ENCODE measurements at places on chromosomes 12 and 14. TPM values are rescaled to one million over a fixed set of nuclear protein-coding genes. Genes with fewer than 3 reads are reported as not detected.

The FAM186B gene
- total RNA-seq: 0.11 TPM

The CCDC91 gene
- 25.4 TPM for total RNA-seq

The TAS2R8 gene
- not detected for total RNA-seq

The CFAP54 gene
- 1.6 TPM for total RNA-seq

The GPR84 gene
- total RNA-seq: not detected

The AMIGO2 gene
- total RNA-seq: 106 TPM

The NTS gene
- total RNA-seq: 69.3 TPM

The TMEM179 gene
- 0.54 TPM for total RNA-seq

The C12orf54 gene
- not detected for total RNA-seq

The KMT2D gene
- total RNA-seq: 41.6 TPM

The PALS1 gene
- 18.6 TPM for total RNA-seq

The APEX1 gene
- 259 TPM for total RNA-seq

The LRRC10 gene
- total RNA-seq: not detected

The TMEM253 gene
- total RNA-seq: 0.66 TPM

The WNT1 gene
- not detected for total RNA-seq

The OR10G2 gene
- total RNA-seq: not detected

The KRT74 gene
- total RNA-seq: not detected

The MEG3 gene
- 52.0 TPM for total RNA-seq

The OR6C76 gene
- total RNA-seq: not detected

The SDR9C7 gene
- not detected for total RNA-seq

The CPNE6 gene
- not detected for total RNA-seq

The RFX4 gene
- not detected for total RNA-seq

The AMN gene
- 0.21 TPM for total RNA-seq

The TMEM132D gene
- not detected for total RNA-seq

The FOXG1 gene
- 0.12 TPM for total RNA-seq

The KRT72 gene
- total RNA-seq: not detected

The TAS2R19 gene
- total RNA-seq: not detected

The THTPA gene
- 11.9 TPM for total RNA-seq

The WNK1 gene
- total RNA-seq: 82.9 TPM

The NANOG gene
- not detected for total RNA-seq

The IAPP gene
- not detected for total RNA-seq

The CCDC184 gene
- 3.6 TPM for total RNA-seq

The NXPH4 gene
- total RNA-seq: 2.7 TPM

The PPP1R1A gene
- 0.20 TPM for total RNA-seq

The C1QL4 gene
- total RNA-seq: 6.4 TPM

The SERPINA6 gene
- 0.80 TPM for total RNA-seq

The TSPAN9 gene
- total RNA-seq: 43.2 TPM

The TPH2 gene
- not detected for total RNA-seq

The DIO3 gene
- total RNA-seq: not detected

The PSMA6 gene
- total RNA-seq: 290 TPM

The FGD4 gene
- 10.1 TPM for total RNA-seq

The JKAMP gene
- total RNA-seq: 69.2 TPM

The SLC41A2 gene
- 18.7 TPM for total RNA-seq
